ENCODE measurements at places on chromosomes 1 and 21.

DNA sequence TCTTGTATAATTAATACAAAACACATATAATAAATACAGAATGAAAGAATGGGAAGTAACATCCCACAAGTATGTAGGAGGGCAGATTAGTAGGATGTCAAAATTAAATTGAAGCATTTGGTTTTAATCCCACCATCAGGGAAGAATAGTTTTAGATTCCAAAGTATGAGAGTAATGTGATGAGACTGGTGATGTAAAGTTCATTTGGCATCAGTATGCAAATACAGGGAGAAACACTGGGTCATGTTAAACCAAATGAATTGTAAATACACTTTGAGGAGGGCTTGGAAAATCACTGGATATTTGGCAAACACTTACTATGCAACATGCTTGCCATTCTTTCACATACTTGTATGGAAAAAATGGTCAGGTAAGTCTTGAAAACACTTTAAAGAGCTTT lies 358.8 kb downstream of the DPYD start:
- no peak for DNase-seq

DNA sequence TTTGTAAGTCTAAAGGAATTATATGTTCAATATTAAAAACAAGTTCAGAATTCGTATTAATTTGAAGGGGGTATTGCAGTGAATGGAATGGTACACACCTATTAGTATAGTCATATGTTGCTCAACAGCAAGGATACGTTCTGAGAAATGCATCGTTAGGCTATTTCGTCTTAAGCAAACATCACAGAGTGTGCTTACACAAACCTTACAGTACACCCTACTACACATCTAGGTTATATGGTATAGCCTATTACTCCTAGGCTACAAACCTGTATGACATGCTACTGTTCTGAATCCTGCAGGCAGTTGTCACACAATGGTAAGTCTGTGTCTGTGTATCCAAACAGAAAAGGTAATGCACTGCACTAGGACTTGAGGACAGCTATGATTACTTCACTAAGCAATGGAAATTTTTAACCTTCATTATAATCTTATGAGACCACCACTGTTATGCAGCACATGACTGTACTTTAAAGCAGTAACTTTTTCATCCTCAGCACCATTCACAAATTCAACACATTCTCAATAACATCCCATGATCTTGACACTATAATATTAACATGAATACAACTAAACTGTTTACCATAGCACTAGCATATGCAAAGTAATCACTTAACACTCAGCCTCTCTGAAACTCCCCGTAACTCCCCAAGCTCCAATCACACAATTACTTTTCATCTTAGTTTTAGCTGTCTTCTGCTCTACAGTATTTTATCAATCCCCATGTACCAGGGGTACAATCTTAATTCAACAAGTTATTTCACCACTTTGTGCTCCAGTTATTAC lies 14.4 kb upstream of the PSMG1 start:
- no peak for DNase-seq

GRCh38 chr1:243482141-243483022 lies 226.5 kb downstream of the SDCCAG8 start:
- no peak for DNase-seq

DNA sequence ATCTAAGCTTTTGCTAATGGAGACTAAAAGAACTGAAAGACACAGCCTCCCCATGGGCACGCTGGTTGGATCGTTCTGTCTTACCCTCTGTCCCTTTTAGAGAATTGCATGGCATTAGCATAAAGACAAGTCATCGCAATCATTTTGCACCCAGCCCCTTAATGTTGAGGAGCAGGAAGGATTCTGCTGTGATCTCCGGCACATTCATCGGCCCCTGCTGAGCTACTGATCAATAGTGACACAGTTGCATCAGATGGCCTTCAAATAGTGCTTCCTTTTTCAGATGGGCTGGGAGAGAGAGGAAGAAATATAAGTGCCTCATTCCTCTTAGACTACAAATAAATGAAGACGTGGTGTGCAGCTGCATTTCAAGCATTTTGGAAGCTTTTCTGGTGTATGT lies 75.4 kb downstream of the NOS1AP start:
- no peak for DNase-seq

DNA sequence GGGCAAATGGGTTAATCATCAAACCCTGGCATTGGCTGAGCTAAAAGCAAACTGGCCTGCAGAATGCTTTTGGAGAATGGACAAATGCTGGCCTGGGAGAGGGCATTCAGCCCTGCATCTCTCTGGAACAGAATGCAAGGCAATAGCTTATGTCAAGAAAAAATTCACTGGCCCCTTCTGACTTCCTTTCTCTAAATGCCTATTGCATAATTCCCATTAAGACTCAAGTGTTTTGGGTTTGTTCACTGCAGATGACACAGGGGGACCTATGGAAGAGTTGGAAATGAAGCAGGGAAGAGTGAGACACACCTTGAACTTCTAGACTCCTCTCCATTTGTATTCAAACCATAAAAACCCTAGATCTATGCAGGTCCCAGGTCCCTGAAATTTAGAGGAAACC lies 15.9 kb downstream of the PEA15 start:
- DNase-seq: no peak

DNA sequence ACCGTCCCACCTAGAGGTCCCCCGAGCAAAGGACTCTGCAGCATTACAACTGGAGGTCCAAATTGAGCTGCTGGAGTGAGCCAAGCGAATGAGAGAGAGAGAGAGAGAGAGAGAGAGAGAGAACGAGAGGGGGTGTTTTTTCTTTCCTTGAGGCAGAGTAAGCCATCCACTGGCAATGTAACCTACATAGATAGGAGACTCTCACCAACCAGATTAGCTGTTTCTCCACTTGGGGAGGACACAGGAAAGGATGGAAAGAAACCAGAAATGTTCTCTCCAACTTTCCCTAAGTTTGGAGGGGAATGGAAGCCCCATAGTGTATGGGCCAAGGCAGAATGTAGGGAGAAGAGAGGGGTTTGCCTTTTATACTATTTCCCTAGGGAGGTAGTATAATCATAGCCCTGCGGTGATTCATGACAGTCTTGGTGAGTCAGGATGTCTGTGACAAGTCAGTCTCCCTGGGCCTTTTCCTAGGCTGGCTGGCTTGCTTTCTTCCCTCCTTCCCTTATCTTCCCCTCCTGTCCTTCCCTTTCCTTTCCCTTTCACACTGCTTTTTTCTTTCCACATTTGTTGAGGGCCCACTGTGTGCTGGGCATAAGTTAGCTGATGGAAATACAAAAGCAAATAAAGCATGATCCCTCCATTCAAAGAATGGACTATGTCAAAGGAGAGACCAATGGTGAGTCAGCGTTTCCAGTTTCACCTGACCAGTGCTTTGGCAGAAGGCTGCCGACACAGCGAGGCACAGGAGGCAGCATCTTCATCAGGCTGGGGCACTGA lies 7.1 kb downstream of the FNDC7 start:
- no peak for DNase-seq

GRCh38 chr1:213779228-213779627 lies 208.5 kb upstream of the PROX1 start:
- no peak for DNase-seq

GRCh38 chr1:42833981-42834380 lies 12.4 kb upstream of the ZNF691 start:
- DNase-seq: no peak

DNA sequence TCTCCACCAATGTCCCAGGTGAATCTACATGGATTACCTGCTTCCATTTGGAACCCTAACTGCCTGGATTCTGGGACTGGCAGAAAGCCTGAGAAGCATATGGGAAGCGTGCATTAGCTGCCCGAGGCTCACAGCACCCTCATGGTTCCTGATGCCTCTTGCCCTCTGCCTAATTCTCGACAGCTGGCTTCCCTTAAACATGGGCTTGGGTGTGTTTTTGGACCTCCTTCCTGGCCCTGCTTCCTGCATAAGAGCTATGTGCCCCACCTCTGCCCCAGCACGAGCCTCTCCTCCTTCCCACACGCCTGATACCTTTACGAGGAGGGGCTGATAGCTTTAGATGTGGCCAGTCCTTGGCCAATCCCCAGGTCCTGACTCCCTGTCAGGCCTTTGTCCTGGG lies 152.4 kb upstream of the HMGB4 start:
- no peak for DNase-seq

DNA sequence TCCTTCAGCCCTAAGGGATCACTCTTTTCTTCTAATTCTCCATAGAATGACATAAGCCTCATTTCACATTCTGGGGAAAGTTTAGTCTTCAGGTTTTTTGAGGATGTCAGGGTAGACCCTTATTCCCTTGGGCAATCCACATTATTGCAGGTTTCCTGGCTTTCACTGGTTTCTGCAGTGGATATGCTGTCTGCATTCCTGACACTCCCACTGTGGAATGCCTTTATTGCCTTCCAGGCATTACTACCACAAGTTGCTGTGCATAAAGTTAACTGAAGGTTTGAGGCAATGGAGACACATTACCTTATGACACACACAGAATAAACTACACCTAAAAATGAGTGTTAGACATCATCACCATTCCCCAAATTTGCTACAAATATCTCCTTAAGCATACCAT lies 12.7 kb downstream of the FASLG start:
- no peak for DNase-seq

DNA sequence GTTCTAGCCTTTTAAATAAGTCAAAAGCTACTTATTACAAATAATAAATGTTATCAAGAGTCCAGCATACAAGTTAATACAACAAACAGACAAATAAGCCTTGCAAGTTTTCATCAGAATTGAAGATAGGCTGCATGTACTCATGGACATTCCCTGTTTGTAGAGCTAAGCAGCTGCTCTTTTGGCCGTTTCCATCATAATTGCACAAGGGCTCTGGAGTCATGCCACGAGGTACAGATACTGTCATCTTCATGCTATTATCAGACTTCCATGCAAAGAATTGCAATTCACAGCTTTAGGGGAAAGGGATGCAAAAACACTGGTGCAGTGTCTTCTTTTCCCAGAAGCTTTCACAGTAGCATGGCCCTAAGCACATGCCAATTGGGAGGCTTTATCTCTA lies 52.8 kb upstream of the TBX15 start:
- DNase-seq: no peak

DNA sequence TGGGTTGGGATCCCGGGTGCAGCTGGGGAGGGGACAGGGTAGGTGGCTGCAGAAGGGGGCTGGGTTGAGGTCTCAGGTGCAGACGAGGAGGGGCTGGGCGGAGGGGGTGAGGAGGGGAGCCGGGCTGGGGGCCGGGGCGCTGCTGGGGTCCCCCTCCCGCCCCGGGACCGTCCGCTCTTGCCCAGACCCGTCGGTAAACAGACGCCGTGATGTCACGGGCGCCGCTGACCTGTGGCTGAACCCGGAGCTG lies 22.3 kb downstream of the DHRS3 start:
- DNase-seq: no peak

DNA sequence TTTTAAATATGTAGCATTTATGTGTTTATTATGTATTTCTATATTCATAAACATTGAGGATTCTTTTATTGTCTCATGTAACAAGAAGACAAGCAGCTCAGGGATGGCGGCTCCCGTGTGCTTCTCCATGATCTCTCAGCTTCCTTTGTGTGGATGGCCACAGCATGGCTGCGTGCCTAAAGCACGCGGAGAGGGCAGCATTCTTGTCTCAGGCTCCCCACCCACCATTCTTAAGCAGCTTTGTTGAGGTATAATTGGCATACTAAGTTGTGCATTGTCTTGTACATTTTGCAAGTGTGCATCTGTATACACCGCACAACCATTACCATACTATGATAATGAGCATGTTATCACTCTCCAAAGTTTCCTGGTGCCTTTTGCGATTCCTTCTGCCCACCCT lies 81.6 kb downstream of the CAMTA1 start:
- DNase-seq: no peak

DNA sequence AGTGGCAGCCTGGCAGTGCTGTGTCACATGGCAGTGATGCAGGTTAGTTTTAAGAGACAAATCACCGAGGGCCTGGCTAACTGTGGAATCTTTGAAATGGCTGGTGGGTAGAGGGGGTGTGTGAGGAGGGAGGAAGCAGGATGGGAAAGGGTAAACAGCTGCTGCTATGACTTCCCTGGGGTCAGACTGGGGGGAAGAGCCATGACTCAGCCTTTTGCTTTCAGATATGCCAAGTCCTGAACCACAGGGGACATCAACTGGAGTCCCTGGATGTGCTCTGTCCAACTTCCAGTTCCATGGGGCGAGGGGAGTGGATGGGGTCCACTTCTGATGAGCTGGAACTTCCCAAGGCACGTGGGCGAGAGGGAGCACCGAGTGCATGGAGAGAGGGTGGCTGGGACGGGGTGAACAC lies 121.1 kb upstream of the ADAR start:
- no peak for DNase-seq

- DNase-seq: no peak
Observed at GRCh38 chr1:76832521-76832920, 34.8 kb upstream of the ST6GALNAC5 start.

- no peak for DNase-seq
Observed at GRCh38 chr1:94884106-94884505, 42.8 kb downstream of the CNN3 start.

DNA sequence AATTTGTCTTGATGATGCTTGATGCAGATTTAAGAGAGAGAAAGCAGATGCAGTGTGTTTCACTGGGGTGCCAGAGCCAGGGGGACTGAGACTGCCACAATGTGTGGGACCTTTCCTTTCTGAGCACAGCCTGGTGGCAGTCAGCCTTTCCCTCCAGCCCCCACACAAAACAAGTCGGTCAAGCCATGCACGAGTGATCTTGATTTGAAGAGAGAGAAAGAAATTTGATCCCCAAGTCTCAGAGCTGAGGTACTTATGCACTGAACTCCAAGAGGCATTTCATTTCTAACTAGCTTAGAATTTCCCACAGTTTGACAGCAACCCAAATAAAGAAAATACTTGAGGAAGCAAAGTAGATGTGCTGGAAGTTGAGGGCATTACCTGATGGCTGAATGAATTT lies 193.8 kb downstream of the ST6GALNAC3 start:
- no peak for DNase-seq

GRCh38 chr1:65006806-65007205 lies 40.5 kb upstream of the JAK1 start:
- DNase-seq: no peak

DNA sequence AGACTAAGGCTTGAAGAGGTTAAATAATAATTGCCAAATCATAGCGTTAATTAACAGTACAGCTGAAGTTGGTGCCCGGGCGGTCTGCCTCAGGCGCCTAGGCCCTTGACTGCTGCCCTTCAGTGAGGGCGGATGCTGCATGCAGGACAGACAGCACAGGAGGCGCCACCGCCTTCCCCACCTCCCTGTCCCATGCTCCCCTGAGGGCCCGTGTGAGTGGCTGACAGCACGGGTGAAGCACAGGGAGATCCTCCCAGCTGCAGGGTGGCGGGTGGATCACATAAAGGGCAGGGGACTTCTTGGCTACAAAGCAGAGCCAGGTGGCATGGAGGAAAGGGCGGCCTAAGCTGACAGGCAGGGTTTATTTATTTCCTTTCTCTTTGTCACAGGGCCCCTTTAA lies 49.1 kb downstream of the DDX20 start:
- no peak for DNase-seq

Measured in GM13977 (cell line).